ENCODE measurements at places on chromosomes 3 and 15.

GRCh38 chr15:55494931-55495330 is 13.1 kb downstream of the DNAAF4 start:
- DNase-seq: no peak

- no peak for DNase-seq
These were observed 958.8 kb upstream of the NR2F2 start for GRCh38 chr15:95371664-95372063.

DNA sequence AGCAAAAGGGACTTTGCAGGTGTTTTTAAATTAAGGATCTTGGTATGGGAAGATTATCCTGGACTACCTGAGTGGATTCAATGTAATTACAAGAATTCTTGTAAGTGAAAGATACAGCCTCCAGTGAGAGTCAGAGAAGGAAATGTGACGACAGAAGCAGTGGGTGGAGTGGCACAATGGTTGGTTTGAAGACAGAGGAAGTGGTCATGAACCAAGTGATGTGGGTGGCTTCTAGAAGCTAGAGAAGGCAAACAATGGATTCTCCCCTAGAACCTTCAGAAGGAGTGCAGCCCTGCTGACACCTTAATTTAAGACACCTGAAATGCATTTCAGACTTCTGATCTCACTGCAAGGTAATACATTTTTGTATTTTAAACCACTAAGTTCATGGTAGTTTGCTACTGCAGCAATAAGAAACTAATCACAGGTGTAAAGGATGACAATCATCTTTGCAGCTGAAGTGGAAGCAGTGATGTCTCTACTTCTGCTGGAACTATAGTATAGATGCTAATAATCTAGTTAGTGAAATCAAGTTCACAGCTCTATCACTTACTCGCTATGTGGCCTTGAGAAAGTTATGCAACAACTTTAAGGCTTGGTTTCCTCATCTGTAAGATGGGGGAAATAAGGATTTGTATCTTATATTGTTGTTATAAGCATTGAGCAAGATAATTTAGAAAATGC is 403.4 kb upstream of the SUCLG2 start:
- peak; percentile 47 for DNase-seq

GRCh38 chr3:150771600-150771999 is 8.6 kb upstream of the SIAH2 start:
- DNase-seq: no peak

GRCh38 chr3:52046186-52046901 is 10.0 kb downstream of the DUSP7 start:
- DNase-seq: no peak

DNA sequence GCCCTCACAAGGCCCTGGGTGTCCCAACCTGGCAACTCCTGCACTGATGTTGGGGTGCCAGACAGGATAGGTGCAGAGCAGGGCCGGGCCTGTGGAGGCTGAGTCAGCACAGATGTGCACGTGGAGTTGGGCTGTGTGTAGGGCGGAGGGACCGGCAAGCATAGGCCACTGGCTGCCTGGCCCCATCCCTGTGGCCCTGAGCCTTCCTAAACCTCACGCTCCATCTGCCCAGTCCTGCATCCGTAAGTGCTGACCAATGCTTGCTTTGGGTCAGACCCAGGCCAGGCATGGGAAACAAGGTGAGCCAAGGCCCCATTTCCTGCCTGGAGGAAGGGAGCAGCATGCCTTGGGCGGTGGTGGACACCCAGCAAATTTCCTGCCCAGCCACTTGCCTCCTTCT is 5.8 kb upstream of the IQSEC1 start:
- DNase-seq: no peak

- DNase-seq: no peak
These were observed 306.8 kb downstream of the NTRK3 start for GRCh38 chr15:87949575-87950223.

- DNase-seq: no peak
These were observed at the start of the genes CHDH and IL17RB for GRCh38 chr3:53846134-53846850. TSS of gene CHDH (minus strand) at chr3:53846419. CDS start at chr3:53824008, 22,411 bp downstream. TSS of gene IL17RB (plus strand) at chr3:53846568. CDS start at chr3:53846589, 21 bp downstream.

DNA sequence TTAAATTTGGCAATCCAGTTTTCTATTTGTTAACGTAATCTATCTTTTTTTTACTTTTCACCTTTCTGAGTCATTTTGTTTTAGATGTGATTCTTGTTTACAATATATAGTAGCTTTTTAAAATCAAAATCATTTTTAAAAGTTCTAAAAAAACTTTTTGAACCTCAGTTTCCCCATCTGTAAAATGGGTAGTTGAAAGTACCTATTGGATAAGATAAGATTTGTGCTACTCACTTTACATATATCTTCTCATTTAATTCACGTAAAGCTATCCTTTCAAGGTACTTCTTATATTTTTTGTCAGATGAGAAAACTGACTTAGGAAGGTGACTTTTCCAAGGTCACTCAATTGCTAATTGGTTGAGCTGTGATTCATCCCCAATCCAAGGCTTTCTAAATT is 153.2 kb downstream of the EEFSEC start:
- no peak for DNase-seq

- no peak for DNase-seq
These were observed 15.4 kb downstream of the ABHD2 start for GRCh38 chr15:89103481-89104171.

DNA sequence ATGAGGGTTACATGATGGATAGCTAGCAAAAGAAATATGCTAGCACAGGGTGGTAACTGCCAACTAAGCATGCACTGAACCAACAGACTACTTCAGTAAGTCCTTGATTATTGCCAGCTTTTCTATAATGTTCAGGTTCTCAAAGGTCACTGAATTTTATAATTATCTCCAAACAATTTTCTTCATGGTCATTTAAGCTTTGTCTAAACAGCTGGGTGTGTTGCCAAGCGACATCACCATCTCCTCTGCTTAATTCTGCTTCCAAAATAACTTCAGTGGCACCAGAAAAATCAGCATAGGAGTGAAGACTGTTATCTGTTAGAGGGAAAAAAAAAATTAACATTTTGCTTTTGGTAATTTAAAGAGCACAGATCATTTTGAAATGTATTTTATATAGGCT is 54.6 kb upstream of the TOP2B start:
- no peak for DNase-seq

All from stimulated activated CD8-positive, alpha-beta memory T cell treated with anti-CD3 and anti-CD28 coated beads, Interleukin-4, amount 100 ng/mL, for 4 hours (primary cell).